ENCODE measurements at places on chromosomes 16 and 17. TPM values are rescaled to one million over a fixed set of nuclear protein-coding genes. Genes with fewer than 3 reads are reported as not detected.

The FKBP10 gene
- total RNA-seq, result 33.0 TPM

The CRYM gene
- 44.2 TPM for total RNA-seq

The MNT gene
- 11.2 TPM for total RNA-seq

The C17orf50 gene
- not detected for total RNA-seq

The HBA1 gene
- total RNA-seq, result 62.0 TPM

The HES7 gene
- 0.38 TPM for total RNA-seq

The MSLN gene
- 13.0 TPM for total RNA-seq

The TRPV3 gene
- 2.1 TPM for total RNA-seq

The PIEZO1 gene
- total RNA-seq, result 50.6 TPM

The SBK1 gene
- total RNA-seq, result 1.3 TPM

The SOCS3 gene
- total RNA-seq, result 15.1 TPM

The TSPOAP1 gene
- 9.0 TPM for total RNA-seq

The HOXB2 gene
- 6.7 TPM for total RNA-seq

The SOX15 gene
- total RNA-seq, result 4.7 TPM
